ENCODE measurements at places on chromosomes 5 and 9.

GRCh38 chr9:72440378-72440777 is 75.4 kb upstream of the ZFAND5 start:
- peaks cover 2% of the 10 kb centered on the region for H3K27me3 ChIP-seq
- no peak overlapping the region for H3K4me3 ChIP-seq
- no peak overlapping the region for H3K27ac ChIP-seq
- H3K36me3 ChIP-seq, result no peaks in the 10 kb centered on the region
- DNase-seq, result no peak

DNA sequence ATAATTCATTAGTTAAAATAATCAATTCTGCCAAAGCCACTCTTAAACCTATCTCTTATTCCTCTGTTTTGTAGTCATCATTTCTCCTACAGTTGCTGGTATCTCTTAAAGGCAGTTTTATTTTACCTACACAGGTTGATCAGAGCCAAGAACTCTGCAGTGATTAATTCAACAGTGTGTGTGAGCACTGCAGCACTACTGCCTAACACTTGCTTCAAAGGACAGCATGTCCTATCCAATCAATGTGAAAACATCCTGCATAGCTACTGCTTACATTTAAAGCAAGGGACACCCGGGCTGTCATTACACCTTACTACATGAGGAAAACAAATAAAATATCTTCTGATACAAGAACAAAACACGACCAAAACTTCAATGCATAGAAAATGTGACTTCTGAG is 45.1 kb upstream of the HK3 start:
- no peak overlapping the region for H3K4me3 ChIP-seq
- peaks cover 2% of the 10 kb centered on the region for H3K27me3 ChIP-seq
- peaks cover 6% of the 10 kb centered on the region for H3K4me1 ChIP-seq
- no peak for DNase-seq
- H3K36me3 ChIP-seq, result peaks cover 17% of the 10 kb centered on the region

GRCh38 chr9:95580812-95581761 is 64.3 kb upstream of the PTCH1 start:
- DNase-seq, result no peak
- no peaks in the 10 kb centered on the region for H3K36me3 ChIP-seq
- H3K4me1 ChIP-seq, result peaks cover 5% of the 10 kb centered on the region
- no peak overlapping the region for H3K27ac ChIP-seq

GRCh38 chr5:10030219-10030831 is 219.4 kb downstream of the ATPSCKMT start:
- no peaks in the 10 kb centered on the region for H3K36me3 ChIP-seq
- peak; percentile 53 for DNase-seq
- H3K4me1 ChIP-seq, result no peaks in the 10 kb centered on the region
- no peak overlapping the region for H3K27ac ChIP-seq
- H3K27me3 ChIP-seq, result no peaks in the 10 kb centered on the region
- no peak overlapping the region for H3K4me3 ChIP-seq

GRCh38 chr9:94706922-94707321 is 19.6 kb upstream of the AOPEP start:
- H3K36me3 ChIP-seq, result no peaks in the 10 kb centered on the region
- peaks cover 2% of the 10 kb centered on the region for H3K27me3 ChIP-seq
- H3K4me3 ChIP-seq, result no peak overlapping the region
- H3K4me1 ChIP-seq, result no peaks in the 10 kb centered on the region
- no peak overlapping the region for H3K27ac ChIP-seq

DNA sequence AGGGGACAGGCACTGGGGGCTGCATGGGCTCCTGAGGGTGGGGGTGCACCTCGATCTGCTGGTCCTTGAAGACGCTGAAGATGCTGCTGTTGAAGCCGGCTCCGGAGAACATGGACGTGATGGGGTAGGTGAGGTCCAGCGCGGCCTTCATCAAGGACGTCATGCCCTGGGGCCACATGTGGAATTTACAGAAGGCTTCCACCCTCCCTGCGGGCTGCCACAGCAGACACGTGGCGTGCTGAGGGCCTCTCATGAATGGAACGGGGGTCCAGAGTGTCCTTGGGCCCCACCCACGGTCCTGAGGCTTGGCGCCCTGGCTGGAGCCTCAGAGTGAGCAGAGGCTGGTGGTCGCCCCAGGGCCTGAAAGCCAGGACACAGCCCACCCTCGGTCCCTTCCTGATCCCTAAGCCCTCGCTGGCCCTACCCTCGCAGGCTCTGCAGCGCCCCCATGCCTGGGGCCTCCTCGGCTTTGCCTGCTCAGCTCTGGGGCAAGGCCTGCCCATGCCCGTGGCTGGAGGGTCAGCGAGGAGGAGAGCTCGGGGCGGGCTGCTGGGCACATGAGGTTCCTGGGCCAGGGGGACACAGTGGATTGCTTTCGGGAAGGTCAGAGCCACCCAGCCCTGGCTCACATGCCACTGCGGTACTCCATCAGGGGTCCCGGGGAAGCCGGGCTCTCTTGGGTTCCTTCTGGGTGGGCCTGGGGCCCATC is 5.3 kb upstream of the NSMF start:
- H3K36me3 ChIP-seq, result peaks cover 7% of the 10 kb centered on the region
- H3K27me3 ChIP-seq, result peaks cover 6% of the 10 kb centered on the region
- no peak for DNase-seq
- H3K4me1 ChIP-seq, result peaks cover 5% of the 10 kb centered on the region

GRCh38 chr5:142748568-142749249 is 21.5 kb upstream of the ARHGAP26 start:
- no peaks in the 10 kb centered on the region for H3K36me3 ChIP-seq
- peaks cover 3% of the 10 kb centered on the region for H3K27me3 ChIP-seq
- peak overlapping the region; percentile 35 for H3K4me3 ChIP-seq
- no peak for DNase-seq
- H3K4me1 ChIP-seq, result peaks cover 73% of the 10 kb centered on the region

GRCh38 chr5:74141053-74141452 is 499.5 kb downstream of the ENC1 start:
- DNase-seq, result no peak
- H3K27me3 ChIP-seq, result peaks cover 2% of the 10 kb centered on the region
- no peak overlapping the region for H3K27ac ChIP-seq
- H3K36me3 ChIP-seq, result no peaks in the 10 kb centered on the region
- H3K4me1 ChIP-seq, result peaks cover 22% of the 10 kb centered on the region

DNA sequence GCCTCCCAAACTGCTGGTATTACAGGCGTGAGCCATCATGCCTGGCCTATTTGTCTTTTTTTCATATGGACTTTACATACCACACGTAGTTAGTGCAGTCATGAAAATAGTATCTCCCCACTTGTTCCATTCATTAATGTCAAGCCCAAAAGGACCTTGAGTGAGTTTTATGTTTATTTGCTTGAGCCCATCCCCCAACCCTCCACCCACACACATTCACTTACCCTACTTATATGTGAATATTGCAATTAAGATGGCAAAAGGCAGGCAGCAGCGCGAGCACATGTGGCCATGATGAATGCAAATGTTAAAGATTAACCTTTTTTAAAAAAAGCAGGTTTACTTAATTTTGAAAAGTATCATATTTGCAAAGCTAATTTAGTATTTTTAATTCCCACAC is 24.9 kb upstream of the PIK3R1 start:
- peaks cover 15% of the 10 kb centered on the region for H3K4me1 ChIP-seq
- H3K4me3 ChIP-seq, result no peak overlapping the region
- H3K36me3 ChIP-seq, result no peaks in the 10 kb centered on the region
- no peak for DNase-seq

DNA sequence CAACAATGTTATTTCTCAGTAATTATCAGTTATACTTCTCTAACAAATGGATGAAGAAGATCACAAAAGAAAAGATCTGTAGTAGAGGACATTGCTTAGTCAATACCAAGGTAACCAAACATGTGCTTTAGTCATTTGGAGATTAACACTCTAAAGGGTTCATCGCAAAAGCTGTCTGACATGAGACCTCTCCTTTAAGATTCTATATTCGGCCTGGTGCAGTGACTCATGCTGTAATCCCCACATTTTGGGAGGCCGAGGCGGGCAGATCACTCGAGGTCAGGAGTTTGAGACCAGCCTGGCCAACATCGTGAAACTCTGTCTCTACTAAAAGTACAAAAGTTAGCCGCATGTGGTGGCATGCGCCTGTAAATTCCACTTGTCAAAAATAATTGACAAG is 18.3 kb upstream of the CKMT2 start:
- H3K27ac ChIP-seq, result no peak overlapping the region
- H3K4me3 ChIP-seq, result no peak overlapping the region
- H3K27me3 ChIP-seq, result peaks cover 4% of the 10 kb centered on the region
- H3K4me1 ChIP-seq, result peaks cover 6% of the 10 kb centered on the region
- no peaks in the 10 kb centered on the region for H3K36me3 ChIP-seq
